A549 (cell line): ENCODE measurements at places on chromosomes 11 and 22. TPM values are rescaled to one million over a fixed set of nuclear protein-coding genes. Genes with fewer than 3 reads are reported as not detected.

DNA sequence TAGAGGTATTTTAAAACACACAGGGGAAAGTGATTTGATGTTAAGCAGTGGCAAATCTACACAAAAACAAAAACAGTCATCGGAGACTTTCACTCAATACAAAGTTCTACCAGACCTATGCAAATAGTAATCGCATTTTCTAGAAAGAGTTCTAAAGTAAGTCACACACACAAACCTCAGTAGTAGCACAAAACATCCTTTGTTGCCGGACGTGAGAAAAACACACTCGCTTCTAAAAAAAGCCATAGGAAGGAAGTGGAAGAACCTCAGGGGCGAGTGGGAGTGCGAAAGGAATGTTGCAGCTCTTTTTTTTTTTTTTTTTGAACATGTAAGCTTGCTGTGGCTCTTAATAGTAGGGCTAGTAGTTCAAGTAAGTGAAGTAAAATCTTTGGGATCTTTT, 88.9 kb downstream of the MAML2 start:
- no peak for DNase-seq

DNA sequence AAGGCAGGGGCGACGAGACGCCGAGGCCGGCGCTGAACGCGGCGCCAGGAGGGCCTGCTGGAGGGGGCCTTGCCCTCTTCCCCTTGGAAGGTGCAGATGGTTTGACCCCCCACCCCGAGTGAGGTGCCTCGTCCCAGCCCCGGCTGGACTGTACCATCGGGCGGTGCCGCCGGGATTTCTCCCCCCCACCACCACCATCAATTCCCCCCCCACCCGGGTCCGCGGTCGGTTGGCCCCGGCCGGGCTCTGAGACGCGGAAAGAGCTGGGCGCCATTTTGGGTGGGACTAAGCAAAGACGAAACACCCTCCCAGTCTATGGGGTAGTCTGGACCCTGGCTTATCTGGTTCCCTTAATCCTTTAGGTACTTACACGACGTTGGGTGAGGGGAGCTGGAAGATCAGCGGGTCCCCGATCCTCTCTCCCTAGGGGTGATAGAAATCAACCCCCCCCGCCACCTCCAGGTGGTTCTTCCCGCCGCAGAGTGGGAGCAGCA, at the start of gene PRDM10:
Gene PRDM10 (minus strand): TSS at position 484 of the 494 bp plus-strand sequence. CDS start 41,871 bp downstream, outside the sequence.
- DNase-seq, result peak; percentile 91

GRCh38 chr11:10779086-10779485, 28.0 kb downstream of the CTR9 start:
- no peak for DNase-seq

GRCh38 chr22:49427341-49427740, 400.3 kb downstream of the BRD1 start:
- no peak for DNase-seq

DNA sequence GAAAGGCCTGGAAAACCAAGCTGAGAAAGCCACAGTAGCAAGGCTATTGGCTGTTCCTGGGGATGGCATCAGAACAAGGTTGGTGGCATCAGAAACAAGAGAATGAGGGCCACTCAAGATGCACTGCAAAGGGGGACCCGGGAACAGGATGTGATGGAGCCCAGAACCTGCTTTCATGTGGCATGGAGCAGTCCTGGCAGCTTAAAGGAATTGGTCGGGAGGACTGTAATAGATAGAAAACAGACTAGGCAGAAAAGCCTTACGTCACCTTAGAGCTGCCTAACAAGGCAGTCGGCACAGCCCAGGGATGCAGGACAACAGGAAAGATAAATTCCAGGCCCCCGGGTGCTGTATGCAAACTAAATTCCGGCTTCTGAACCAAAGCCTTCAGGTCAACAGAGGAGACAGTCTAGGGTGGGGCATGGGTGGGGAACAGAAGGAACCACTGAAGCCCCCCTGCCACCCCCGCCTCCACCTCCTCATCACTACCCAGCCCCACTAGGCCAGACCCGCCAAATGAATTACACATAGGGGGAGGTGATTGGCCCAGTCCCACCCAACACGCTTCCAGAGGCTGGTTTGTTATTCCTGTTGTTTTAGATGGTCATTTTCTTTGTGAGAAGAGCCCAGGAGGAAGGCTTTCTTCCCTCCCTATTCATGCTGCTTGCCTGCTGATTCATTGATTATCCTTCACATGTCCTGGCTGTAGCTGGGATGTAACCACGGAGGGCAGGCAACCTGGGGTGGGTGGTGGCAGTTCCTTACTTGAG, 25.7 kb upstream of the LRRC55 start:
- DNase-seq, result no peak

DNA sequence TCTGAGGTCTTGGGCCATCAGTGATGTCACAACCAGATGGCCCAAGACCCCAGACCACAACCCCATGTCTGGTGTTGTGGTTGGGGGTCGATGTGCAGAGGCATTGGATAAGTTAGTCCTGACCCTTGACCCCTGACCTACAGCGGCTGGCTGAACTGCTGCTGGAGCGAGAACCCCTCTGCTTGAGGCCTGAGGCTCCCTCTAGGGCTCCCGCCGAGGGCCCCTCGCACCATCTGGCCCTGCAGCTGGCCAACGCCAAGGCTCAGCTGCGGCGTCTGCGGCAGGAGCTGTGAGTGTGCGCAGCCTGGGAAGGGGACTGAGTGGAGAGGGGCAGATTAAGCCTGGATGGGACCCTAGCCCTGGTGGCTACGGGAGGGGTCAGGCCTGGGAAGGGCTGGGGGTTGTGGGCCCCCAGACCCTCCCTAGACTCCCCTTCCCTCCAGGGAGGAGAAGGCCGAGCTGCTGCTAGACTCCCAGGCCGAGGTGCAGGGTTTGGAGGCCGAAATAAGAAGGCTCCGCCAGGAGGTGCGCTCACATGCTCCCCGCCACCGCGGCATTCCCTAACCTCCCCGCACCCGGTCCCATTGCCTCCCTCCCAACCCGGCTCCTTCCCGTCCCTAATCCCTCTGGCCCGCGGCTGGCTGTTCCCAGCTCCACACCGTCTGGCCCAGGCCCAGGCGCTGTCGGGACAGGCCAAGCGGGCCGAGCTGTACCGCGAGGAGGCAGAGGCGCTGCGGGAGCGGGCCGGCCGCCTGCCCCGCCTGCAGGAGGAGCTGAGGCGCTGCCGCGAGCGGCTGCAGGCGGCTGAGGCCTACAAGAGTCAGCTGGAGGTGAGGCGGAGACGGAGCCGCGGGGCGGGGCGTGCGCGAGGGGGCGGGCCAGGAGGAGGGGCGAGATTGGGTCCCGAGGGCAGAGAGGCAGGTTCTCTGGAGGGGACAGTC, 2.1 kb downstream of the CCDC88B start:
- DNase-seq, result peak; percentile 93

GRCh38 chr11:108160970-108161566, 39.7 kb downstream of the ACAT1 start:
- DNase-seq, result no peak

DNA sequence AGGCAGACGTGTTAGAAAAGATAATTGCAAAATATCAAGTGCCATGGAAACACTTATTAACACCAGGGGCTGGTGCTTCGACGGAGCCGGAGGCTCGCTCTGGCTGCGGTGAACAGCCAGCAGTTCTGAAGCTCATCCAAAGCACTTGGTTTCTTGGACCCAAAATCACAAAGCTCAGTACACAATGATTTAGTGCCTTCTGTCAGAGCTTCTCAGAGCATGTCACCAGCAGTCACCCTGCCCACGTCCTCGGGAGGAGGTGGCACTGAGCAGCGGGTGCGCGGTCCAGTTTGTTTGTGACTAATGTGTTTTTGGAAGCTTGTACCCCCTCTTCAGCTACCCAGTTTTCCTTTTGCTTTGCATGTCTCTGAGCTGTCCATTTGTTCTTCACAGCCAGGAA, 58.7 kb upstream of the KIRREL3 start:
- no peak for DNase-seq

GRCh38 chr11:36605221-36606216, 7.5 kb upstream of the RAG2 start:
- no peak for DNase-seq

DNA sequence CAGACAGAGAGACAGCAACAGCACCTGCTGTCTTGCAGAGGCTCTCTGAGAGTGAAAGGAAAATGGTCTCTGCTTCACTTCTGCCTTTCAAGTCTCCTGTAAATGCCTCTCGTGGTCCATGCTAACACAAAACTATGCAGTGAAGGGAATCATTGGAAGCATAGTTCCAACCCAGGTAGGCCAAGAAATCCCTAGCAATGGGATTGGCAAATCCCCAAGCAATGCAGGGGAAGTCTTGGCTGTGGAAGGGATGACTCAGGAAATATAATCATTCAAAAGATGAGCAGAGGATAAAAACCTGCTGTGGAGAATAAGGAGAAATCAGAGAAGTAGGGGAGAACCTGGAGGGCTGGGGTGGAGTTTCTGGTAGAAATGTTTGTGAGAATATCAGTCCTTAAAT, 216.1 kb upstream of the ZBED5 start:
- DNase-seq, result no peak

GRCh38 chr11:65183201-65183891, 1.6 kb downstream of the CAPN1 start:
- DNase-seq, result no peak

- DNase-seq, result peak; percentile 38
Measured at GRCh38 chr11:131674051-131674755, 303.8 kb downstream of the NTM start.

DNA sequence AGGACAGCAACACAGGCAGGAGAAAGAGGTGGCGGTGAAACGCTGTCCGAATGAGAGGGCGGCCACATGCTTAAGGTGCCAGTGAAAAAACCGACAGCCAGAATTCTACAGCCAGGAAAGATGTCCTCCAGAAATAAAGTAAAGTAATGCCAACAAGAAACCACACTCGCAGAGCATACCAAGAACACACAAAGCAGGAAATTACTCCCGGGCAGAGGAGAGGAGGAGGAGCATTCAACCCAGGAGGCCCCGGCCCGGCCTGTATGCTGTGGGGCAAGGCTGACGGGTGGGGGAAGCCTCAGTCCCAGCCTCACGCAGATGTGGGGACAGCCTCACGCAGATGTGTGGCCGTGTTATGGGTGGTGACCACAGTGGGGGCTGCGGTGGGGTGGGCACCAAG, 28.0 kb downstream of the CHID1 start:
- DNase-seq, result no peak

DNA sequence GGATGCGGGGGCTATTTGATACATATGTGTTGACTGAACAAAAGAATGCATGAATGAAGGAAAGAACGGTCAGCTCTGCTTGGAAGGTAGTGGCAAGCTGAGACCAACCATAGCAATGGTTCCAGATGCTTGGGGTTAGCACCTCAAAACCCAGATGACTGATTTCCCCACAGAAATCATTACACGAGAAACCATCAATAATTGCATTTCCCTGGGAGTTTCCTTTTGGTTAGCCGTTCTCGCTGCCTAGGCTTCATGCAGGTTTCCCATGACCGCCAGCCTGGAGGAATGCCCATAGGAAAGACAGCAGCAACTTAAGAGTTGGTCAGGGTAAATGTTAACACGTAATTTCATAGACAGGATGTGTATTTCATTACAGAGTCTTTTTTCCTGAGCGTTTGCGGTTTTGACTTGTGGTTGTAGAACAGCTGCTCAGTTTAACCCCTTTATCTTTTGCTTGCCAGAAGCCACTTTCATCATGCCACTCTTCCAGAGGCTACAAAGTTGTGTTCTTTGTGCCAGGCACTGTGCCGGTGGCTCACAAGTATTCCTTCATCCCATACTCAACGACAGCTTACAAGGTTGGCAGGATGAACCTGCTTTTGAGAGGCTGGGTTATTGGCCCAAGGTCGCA, 2.8 kb downstream of the IL17RA start:
- DNase-seq, result no peak

GRCh38 chr11:69364921-69365320, 71.0 kb downstream of the MYEOV start:
- no peak for DNase-seq

- no peak for DNase-seq
Measured at GRCh38 chr22:47307822-47308221, 545.4 kb downstream of the TBC1D22A start.

DNA sequence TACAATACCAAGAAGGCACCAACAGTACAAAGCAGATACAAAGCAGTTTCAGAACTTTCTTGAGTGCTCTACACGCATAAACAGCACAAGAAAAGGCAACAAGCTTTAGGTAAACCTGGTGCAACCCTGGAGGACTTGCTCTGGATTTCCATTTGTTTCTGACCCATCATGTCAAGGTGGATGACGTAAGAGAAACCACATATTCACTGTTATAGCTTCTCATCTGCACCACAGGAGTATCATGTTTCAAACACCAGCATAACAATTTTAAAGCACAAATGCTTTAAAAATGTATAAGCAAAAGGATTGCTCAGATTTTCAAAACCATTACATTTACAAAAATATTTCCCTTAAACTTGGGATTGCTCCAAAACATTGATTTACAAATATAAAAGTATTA, 25.0 kb upstream of the YPEL1 start:
- no peak for DNase-seq

- no peak for DNase-seq
Measured at GRCh38 chr22:30423301-30423958, 2.1 kb upstream of the MTFP1 start.

DNA sequence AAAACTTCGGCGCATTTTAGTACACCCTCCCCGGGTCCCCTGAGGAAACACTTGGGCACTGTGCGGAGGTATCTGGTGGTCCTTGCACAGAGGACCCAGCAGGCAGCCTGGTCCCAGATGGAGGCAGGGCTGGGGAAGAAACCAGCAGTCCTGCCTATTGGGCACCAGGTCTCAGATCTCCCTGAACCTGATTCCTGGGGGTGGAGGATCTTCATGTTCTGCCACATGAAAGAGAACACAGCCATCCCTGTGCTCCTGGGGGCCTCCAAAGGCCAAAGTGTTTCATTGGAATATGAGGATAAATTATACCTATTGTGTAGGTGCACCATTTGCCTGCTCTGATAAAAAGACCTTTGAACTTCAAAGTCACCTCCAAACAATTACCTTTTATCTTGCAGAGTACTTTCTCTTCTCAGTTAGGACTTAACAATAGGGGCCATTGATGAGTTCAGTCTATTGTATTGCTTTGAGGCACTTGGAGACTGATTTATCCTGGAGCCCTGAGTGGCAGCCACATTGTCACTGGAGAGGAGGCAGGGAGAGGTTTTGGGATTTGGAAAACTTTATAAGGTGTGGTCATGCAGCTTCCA, 1.8 kb downstream of the RCN1 start:
- no peak for DNase-seq

- peak; percentile 97 for DNase-seq
Measured at GRCh38 chr11:66480117-66480938, at the start of gene DPP3. Gene DPP3, plus strand, starts transcription at chr11:66480434. Its CDS starts 1,767 bp downstream, at chr11:66482201.

DNA sequence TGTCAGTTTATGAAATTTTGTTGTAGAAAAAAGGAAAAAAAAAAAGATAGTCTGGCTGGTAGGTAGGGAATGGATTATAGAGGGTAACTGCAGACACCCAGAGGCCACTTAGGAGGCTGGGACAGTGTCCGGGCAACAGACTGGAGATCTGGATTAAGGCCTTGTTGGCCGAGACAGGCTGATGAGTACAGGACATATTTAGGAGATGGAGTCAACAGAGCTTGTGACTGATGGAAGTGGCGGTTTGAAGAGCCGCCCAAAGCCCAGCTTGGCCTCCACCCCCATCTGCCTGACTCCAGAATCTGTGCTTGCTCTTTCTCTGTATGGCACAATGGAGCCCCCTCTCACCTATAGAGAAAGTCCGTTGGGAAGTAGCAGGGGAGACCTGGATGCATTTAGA, 7.6 kb downstream of the PLEKHB1 start:
- no peak for DNase-seq

Gene ST14
- 0.04 to 0.09 TPM (median 0.05 TPM) in 3 replicates for polyA plus RNA-seq

Gene LRP4
- 5.0 to 6.4 TPM (median 5.4 TPM) in 3 replicates for polyA plus RNA-seq

Gene MDK
- polyA plus RNA-seq, result 12.8 to 15.1 TPM (median 13.6 TPM) in 3 replicates

Gene CRYBB3
- polyA plus RNA-seq, result not detected in 3 replicates

Gene PNPLA3
- 1.00 to 1.8 TPM (median 1.3 TPM) in 3 replicates for polyA plus RNA-seq

Gene SLC22A12
- not detected in 3 replicates for polyA plus RNA-seq

Gene PRRG4
- polyA plus RNA-seq, result 0.72 to 1.4 TPM (median 1.3 TPM) in 3 replicates

Gene HEPHL1
- not detected in 3 replicates for polyA plus RNA-seq

Gene FAR1
- 41.8 to 44.3 TPM (median 42.2 TPM) in 3 replicates for polyA plus RNA-seq
